Cortex of kidney (tissue), 1 donor: ENCODE measurements at places on chromosomes 7 and 10.

- DNase-seq = no peak
Observed at GRCh38 chr7:29442146-29442545, 121.5 kb upstream of the PRR15 start.

DNA sequence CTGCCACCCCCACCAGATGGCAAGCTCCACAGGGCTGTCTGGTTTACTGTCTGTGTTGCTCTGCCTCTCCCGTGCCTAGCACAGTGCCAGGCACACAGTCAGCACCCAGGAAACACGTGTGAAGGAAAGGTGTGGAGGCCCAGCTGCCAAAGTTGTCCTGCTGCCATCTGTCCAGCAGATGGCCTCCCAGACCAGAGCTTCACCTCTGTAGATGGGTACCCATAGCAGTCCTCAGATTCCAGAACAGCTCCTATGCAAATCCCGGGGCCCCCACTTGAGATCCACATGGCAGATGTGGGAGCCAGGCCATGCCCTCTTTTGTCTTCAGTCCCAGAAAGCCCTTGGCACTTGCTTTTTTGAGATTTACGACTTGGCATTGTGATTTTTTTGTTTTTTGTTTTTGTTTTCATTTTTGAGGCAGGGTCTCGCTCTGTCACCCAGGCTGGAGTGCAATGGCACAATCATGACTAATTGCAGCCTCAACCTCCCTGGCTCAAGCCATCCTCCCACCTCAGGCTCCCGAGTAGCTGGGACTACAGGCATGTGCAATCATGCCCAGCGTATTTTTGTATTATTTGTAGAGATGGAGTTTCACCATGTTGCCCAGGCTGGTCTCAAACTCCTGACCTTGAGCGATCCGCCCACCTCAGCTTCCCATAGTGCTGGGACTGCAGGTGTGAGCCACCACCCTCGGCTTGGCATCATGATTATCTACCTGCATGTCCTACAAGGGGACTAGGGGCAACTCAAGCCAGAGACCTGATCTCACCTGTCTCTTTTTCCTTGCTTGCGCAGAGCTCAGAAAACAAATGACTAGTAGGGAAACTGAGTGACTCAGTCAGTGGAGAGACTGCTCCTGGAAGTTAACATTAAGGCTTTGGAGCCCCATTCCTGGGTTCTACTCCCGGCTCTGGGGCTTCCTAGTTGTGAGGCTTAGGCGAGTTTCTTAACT is 16.9 kb upstream of the PALD1 start:
- DNase-seq = no peak

DNA sequence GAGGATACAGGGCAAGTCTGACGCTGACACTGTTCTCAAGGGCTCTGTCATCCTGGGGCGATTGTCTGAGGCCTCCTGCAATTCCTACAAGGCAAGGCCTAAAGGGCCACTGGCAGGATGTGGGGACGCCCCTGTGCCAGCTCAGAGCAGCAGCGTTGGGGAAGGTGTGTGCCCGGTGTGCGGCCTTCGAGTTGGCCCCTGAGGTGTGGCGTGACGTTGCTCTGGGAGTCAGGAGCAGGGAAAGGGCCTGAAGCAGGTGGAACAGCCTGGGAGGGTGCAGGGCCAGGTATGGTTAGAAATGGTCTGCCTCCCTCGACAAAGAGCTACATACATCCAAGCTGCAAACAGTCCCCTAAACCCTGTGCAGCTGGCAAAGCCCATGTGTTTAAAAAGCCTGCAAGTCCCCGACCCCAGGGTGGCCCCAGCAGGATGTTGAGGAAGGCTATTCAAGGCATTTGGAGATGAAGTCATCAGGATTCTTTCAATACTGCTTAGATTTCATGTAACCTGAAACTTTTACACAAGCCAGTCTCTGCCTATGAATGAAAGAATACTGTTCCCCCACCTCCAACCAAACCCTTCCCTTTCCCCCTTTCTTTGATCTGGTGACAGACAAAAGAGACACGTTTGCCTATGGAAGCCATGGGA is 142.5 kb upstream of the TNS3 start:
- DNase-seq = no peak

DNA sequence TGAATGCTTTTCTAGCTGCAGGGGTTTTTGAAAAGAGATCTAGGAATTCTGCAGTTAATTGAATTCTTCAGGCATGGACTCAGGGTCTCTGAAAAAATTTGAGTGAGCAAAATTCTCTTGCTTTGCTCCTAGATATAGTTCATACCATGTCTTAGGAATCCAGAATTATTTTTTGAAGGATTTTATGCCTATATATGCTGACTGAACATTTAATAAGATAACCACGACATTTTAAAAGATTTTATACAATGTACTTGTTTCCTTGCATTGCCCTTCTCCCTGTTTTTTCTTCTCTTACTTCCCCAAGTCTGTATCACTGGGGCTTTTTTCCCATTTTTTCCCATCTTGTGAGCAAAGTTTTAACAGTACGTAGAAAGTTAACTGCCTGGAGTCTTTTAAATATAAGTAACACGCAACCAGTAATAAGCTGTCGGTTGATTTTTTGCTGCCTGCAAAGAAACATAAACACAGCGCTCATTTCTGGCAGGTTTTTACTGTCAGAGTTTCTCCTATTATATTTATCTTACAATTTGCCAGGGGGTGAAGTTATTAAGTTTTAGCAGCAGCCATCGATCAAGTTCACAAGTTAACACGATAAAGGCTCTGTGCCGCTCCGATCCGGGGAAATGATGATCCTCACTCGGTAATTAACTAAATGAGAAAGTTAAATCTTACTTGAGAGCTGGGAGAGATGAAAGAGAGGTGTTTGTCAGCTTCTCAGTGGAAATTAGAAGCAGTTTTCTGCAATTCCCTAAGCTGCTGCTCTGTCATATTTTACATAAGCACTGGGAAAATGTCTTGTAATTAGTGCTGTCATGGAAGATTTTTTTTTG is 81.0 kb downstream of the POLL start:
- no peak for DNase-seq

DNA sequence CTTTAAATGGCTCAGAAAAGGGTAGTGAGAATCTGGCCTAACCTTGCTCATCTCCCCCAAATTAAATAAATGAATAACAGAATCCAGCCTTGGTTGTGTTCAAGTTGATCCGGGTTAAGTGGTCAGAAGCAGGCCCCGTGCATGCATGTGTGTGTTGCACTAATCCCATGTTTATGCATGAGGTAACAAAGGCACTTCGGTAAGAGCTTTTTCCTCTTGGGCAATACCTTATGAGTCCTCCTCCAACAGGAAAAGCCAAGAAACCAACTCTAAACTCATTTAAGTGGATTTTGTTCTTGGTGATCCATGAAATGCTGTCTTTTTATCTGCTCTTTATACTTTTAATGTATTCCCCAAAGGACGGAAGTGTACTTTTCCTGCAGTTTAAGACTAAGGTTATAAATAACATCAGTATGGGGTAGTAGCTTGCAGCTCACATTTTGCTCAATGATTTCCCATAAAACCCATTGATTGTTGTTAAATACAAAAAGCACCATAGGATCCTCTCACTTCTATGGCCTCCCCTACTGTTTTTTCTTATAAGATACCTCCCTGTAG is 104.9 kb upstream of the YAE1 start:
- no peak for DNase-seq

DNA sequence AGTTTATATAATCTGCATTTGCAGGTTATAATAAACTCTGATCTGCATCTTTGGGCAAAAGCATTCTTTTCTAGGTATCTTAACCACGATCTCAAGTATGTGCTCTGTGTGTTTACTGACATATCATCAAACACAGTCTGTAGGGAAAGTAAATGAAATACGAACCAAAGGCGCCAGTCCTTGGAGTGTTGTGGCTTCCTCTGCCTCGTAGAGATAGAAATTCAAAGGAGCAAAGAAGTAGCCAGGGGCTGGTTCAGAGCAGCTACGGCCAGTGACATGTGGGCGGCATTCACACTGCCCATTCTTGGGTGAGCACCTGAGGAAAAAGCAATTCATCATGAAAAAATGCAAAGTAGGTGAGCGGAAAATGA is 38.7 kb downstream of the LAMB4 start:
- DNase-seq = no peak

GRCh38 chr10:113562069-113562468 is 9.2 kb downstream of the HABP2 start:
- DNase-seq = no peak
